ENCODE measurements at places on chromosomes 13 and 19. TPM values are rescaled to one million over a fixed set of nuclear protein-coding genes. Genes with fewer than 3 reads are reported as not detected.

BICRA gene
- total RNA-seq = 15.8 TPM

TEX26 gene
- total RNA-seq = not detected

SIGLECL1 gene
- not detected for total RNA-seq

TTC9B gene
- total RNA-seq = not detected

ZNF69 gene
- 6.0 TPM for total RNA-seq

ICAM4 gene
- 2.5 TPM for total RNA-seq

KLK3 gene
- total RNA-seq = not detected

LPAR6 gene
- 29.8 TPM for total RNA-seq

GRIN3B gene
- total RNA-seq = not detected

TBXA2R gene
- 0.52 TPM for total RNA-seq

Data from T-helper 2 cell treated with Interferon-gamma antibody and Interleukin-4, amounts not matched to agents 100 ng/mL and 5 ng/mL, for 36 hours (primary cell).